ENCODE measurements at places on chromosomes 16 and 17.
A peak's percentile ranks its signal among the peaks of the same experiment; 100 is the strongest.

DNA sequence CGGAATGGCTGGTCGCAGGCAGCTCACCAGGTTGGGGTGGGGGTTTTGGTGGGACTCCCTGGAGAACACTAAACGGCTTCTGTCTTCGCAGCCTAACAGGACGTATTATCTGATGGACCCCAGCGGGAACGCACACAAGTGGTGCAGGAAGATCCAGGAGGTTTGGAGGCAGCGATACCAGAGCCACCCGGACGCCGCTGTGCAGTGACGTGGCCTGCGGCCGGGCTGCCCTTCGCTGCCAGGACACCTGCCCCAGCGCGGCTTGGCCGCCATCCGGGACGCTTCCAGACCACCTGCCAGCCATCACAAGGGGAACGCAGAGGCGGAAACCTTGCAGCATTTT is 59.7 kb downstream of the PDPK1 start:
- DNase-seq, result no peak

GRCh38 chr16:51154271-51155171 is 3.5 kb upstream of the SALL1 start:
- DNase-seq, result no peak

- DNase-seq, result no peak
Observed at GRCh38 chr17:80291260-80291659, 30.6 kb downstream of the RNF213 start.

DNA sequence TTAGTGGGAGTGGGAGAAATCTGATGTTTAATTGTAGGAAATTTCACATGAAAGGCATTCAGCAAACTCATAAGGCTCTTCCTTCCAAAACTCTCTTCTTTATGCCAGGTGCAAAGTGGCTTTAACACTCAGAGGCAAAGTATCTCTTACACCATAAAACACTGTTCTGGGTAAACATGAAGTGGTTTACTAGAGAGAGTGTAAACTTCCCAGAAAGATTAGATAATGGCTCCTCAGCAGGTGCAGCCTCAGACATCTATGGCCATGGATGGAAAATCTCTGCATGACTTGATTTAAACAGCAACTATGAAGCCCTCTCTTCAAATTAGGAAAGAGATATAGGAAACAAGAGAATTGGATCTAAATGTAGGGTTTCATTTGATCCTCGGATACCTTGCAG is 583.1 kb upstream of the SALL1 start:
- no peak for DNase-seq

DNA sequence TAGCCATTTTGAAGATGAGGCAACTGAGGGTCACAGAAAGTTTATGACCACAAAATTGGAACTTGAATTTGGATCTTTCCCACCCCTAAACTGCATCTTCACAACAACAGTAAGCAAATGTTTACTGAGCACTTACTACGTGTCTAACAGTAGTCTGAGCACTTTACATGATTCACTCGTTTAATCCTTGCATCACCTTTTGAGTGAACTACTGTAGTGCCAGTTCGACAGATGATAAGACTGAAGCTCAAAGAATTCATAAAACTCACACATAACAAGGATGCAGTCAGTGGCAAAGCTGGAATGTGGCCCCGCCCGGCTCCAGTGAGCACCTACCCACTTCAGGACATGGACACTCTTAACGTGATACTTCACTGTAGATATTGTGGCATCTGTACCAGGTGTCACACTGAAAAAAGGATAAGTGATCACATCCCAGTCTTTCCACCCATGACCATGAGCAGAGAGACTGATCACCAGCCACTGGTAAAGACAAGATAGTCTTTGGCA is 36.0 kb upstream of the HLF start:
- no peak for DNase-seq

GRCh38 chr17:58402047-58402446 is 15.3 kb downstream of the RNF43 start:
- DNase-seq, result no peak

GRCh38 chr16:2385190-2385836 is 43.9 kb upstream of the CCNF start:
- DNase-seq, result no peak

- no peak for DNase-seq
Observed at GRCh38 chr17:53249036-53249435, 573.7 kb upstream of the KIF2B start.

DNA sequence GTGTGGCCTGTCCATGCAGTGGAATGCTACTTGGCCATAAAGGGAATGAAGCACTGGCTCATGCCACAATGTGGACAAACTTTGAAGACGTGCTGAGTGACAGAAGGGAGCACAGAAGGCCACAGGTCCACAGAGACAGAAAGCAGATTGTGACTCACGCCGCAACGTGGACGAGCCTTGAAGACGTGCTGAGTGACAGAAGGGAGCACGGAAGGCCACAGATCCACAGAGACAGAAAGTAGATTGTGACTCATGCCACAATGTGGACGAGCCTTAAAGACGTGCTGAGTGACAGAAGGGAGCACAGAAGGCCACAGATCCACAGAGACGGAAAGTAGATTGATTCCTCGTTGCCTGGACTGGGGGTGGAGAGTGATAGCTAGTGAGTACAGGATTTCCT is 19.2 kb downstream of the ZC3H18 start:
- no peak for DNase-seq

DNA sequence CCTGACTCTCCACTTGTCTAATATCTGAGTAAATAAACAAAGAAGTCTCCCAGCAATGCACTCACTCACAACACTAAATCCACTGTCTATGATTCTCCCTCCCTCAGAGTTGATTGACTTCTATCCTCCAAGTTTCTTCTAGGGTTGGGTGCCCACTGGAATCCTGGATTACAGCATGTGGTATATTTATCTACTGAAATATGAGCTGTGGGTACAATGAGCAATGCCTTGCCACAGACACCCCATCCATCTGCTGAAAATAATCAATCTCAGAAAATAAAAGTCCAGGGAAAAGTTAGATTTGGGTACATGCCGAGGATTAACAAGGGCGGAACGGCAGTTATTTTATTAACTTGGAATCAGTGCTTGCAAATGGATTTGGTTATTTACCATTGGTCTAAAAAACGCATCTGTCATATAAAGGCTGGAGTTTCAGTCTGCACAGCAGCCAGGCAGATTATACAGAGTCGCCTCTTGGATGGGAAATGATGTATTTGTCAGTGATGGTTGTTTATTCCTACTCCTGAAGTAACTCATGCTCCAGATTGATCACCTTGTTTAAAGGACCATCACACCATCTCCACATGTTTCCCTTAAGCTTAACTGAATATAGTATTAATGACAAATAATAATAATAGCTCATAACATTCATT is 193.9 kb upstream of the SOX9 start:
- DNase-seq, result no peak

DNA sequence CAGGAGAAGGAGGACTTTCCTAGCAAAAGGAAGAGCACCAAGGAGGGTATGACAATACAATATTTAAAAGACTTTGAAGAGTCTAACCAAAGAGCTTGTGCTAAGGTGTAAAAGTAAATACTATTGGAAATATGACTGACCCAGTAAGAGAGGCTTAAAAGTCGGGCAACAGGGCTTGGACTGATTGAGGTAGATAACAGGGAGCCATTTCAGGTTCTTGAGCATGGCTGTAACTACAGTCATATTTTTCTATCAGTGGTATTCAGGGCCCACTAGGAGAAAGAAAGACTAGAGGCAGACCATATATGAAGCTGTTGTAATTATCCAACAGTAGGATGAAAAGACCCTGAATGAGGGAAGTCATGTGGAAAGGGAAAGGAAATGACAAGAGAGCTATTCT is 62.3 kb downstream of the SMURF2 start:
- no peak for DNase-seq

- DNase-seq, result no peak
Observed at GRCh38 chr16:11326084-11326736, 19.0 kb upstream of the RMI2 start.

GRCh38 chr16:49755313-49755620 is 100.6 kb downstream of the ZNF423 start:
- DNase-seq, result no peak

GRCh38 chr17:40531051-40531991 is 29.9 kb upstream of the TNS4 start:
- peak; percentile 81 for DNase-seq

GRCh38 chr17:57708410-57708809 is 36.7 kb downstream of the CCDC182 start:
- no peak for DNase-seq

- DNase-seq, result no peak
Observed at GRCh38 chr17:6348891-6349290, 86.0 kb downstream of the AIPL1 start.

Data from CD4-positive, alpha-beta T cell treated with Interferon alpha-2 for 1 hour (primary cell).